Fibroblast of villous mesenchyme (primary cell): ENCODE measurements at places on chromosomes 2 and 18. TPM values are rescaled to one million over a fixed set of nuclear protein-coding genes. Genes with fewer than 3 reads are reported as not detected.

DNA sequence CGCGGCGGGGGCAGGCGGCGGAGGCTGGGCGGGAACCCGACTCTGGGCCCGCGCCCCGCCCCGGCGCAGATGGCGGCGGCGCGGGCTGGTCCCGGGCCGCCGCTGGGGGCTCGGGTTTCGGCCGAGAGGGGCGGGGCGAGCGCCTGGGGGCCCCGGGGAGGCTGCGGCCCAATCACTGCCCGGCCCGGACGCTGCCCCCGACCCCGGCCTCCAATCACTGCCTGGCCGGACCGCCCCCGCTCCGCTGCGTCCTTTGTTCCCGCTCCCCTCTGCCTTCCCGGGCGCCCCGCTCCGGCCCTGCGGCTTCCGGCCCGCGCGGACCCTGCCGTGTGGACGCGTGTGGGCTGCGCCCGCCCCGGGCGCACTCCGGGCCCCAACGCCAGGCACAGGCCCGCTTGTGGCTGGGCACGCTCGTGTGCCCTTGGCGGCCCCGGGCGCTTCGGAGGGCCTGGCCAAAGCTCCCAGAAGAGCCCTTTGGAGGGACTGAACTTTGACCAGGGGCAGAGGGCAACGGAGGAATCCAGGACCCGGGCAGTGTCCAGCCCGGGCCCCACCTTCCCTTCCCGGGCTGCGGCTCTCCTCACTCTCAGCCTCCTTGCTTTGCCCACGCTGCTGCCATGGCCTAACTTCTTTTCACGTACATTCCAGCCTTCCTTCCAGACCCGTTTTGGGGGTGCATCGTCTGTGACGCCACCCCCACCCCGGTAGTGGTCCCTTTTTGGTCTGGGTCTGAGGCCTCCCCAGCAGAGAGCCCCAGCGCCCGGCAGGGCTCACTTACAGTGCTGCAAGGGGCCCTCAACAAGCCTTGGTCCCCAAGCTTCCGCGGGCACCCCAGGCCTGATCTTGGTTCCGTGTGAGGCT is 27.1 kb upstream of the PTMA start:
- DNase-seq = peak; percentile 87

Gene UGT1A4
- not detected in 2 replicates for total RNA-seq

GRCh38 chr18:48049757-48050156 is 119.3 kb upstream of the SMAD2 start:
- no peak for DNase-seq

- DNase-seq = no peak
Observed at GRCh38 chr2:237603049-237603717, 12.6 kb upstream of the RAB17 start.

GRCh38 chr2:136245211-136245610 is 127.3 kb upstream of the CXCR4 start:
- no peak for DNase-seq

DNA sequence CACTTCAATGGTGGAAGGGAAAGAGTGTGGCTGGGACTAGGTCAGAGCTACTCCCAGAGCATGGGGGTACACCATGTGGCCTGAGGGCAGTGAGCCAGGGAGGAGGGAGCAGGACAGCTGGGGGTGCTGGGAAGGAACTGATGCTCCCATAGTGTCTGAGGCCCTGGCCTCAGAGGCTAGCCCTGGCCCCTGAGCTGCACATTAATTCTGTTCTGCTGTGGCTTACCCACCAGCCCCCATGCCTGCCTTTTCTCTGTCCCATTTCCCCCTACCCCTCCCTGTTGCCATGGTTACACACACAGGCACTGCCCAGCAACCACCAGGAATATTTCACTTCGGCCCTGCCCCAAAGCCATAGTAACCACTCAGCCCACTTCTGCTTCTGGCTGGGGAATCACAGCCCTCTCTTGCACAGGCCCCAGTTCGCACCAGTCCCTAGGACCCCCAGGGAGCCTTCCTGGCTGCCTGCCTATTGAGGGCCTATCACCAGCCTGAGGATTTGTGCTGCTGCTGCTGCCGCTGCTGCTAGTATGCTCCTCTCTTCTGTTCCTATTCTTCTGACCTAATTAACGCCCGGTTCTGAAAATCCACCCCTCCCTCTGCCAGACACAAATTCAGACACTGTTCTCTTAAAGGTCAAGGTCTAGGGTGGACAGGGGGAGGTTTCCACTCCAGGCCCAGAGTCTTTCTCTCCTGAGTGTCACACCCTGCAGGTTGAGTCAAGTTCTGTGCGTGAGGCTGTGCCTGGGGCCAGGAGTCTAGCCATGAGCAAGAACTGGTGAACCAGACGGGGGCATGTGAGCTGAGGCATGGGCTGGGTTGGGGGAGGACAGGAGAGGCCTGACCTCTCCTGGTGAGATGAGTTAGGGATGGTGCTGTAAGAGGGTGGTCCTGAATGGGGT is 87.1 kb upstream of the MCFD2 start:
- DNase-seq = peak; percentile 63

GRCh38 chr2:150595803-150596470 is 108.5 kb upstream of the RND3 start:
- peak; percentile 59 for DNase-seq
